Stimulated activated CD4-positive, alpha-beta T cell treated with anti-CD3 and anti-CD28 coated beads, Interleukin-4, amount 100 ng/mL, for 4 hours (primary cell): ENCODE measurements at places on chromosomes 5 and 9.

DNA sequence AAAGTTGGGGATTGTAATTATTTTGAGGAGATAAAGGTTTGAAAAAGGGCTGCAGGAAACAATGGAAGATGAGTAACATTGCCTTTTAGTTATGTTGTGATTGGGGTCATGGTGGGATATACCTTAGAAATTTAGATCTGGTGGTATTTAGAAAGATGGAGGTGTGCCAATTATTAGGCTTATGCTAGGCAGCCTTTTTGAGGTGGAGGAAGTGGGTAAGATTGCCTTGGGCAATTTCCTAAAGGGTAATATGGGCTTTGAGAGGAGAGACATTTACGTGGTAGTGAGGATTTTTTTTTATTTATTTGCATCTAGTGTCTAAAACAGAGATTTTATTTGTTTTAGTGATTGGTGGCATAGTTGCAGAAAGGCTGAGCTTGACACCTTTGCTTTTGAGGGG lies 10.5 kb downstream of the HSPA4 start:
- DNase-seq: no peak

GRCh38 chr9:36854751-36855150 lies 179.3 kb downstream of the PAX5 start:
- no peak for DNase-seq

DNA sequence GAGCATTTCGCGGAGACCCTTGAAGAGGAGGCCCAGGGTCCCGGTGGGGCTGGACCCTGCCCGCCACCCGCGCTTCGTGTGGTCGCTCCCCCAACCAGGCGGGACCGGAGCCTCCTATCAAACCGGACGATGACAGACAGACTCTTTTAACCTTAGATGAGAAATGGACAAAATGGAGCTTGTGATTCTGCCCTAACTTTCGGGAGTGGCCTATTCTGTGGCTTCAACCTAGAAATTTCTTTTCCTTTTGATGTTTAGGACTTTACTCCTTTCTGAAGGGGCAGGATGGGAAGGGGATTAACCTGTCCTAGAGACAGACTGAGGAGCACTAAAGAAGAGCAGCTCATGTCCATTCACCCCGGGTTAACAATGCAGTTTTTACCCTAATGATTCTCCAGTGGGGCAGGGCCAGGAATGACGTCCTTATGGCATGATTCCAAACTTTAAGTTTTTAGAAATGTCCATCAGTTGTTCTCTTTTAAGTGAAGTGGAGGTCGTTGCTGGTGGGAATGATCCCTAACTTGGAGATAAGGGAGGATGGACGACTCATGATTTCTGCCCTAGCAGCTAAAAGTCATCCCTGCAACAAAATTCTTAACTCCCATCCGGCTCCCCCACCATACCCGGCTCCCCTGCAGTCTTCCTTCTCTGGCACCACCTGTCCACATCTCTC lies 1.0 kb downstream of the NIPSNAP3A start:
- DNase-seq: no peak

DNA sequence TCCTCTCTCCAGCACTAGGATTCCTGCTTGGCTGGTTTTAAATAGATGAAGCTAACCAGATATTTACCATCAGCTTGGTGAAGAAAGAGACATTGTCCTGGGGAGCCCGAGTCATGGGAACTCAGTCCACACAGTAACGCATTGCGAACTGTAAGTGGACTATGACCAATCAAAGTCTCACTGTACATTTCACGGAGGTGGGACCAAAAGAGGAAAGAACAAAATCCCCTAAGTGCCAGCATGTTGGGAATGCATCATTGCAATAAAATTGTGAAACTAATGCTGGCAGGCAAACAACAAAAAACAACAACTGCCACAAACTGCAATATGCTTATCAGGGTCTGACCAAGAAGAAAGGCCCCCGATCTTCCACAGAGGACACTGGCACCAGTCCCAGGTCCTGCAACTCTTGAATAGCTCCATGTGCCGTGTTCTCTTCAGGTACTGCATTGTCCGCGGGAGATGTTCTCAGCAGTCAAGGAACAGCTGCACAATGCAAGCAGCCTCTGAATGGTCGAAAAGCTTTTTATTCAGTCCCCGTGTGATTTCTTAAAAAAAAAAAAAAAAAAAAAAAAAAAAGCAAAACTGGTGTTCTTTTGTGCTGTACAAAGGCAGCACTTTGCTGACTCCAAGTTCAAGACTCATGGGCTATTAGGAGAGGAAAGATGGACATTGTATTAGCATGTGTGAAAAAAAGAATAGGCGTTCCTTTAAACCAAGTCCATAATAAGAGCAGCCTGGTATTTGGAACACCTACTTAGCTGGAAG lies 38.1 kb downstream of the SEMA6A start:
- no peak for DNase-seq

- no peak for DNase-seq
Observed at GRCh38 chr5:139110526-139111168, 87.5 kb downstream of the SIL1 start.

DNA sequence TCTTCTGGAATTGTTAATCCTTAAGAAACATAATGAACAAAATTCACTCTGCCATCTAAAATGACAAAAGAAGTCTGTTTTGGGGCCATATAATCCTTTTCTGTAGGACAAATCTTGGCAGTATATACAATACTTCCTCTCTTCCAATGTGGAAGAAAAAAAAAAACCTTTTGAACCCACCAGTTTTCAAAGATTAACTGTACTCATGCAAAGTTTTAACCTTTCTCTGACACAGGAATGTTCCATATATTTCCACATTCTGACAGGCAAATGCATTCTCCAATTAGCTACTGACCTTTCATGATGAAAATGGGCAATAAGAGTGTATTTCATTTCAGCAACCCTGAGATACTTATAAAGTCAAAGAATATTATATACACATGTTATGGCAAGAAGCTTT lies 65.4 kb downstream of the RNF130 start:
- no peak for DNase-seq

DNA sequence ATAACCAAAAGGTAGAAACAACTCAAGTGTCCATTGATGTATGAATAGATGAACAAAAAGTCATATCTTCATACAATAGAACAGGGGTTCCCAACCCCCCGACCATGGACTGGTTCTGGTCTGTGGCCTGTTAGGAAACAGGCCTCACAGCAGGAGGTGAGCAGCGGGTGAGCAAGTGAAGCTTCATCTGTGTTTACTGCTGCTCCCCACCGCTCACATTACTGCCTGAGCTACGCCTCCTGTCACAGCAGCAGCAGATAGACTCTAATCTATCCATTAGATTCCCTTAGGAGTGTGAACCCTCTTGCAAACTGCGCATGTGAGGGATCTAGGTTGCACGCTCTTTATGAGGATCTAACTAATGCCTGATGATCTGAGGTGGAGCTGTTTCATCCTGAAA lies 478.0 kb downstream of the BRINP1 start:
- DNase-seq: no peak

GRCh38 chr9:88535226-88536022 lies 446 bp downstream of the NXNL2 start:
- peak; percentile 13 for DNase-seq

- no peak for DNase-seq
Observed at GRCh38 chr5:31656806-31657205, 17.9 kb downstream of the PDZD2 start.

DNA sequence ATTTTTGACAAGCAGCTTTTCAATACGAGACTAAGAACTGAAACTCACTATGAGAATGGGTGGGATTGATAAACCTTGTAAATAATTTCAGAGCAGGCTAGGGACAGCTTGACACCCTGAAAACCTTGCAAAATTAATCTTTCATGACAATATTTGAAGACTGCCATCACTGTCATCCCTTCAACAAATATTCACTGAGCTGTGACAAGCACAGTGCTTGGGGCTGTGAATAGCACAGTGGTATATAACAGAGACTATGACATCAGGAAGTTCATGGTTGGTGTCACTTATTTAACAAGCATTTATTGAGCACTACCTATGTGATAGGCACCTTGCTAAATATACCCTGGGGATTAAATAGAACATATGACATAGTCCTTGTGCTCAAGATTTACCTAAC lies 741.0 kb upstream of the RIOK2 start:
- DNase-seq: no peak

DNA sequence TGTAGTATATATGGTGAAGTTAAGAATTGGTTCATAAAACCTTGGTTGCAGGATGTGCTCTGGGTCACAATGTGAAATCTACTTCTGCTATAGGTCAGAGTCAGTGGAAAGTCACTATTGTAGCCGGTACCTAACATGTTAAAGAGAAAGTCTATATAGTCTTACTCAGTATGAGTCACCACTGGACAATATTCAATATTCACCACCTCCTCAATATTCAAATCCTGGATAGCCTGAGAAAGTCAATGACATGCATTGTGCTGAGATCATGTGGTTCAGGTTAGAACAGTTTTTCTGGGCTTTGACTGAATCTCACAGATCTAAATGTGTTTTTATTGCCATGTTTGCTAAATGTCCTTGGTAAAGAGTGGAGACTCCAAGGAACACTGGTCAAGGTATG lies 108.8 kb downstream of the HMHB1 start:
- no peak for DNase-seq

- no peak for DNase-seq
Observed at GRCh38 chr5:138910546-138911185, 35.5 kb upstream of the LRRTM2 start.

DNA sequence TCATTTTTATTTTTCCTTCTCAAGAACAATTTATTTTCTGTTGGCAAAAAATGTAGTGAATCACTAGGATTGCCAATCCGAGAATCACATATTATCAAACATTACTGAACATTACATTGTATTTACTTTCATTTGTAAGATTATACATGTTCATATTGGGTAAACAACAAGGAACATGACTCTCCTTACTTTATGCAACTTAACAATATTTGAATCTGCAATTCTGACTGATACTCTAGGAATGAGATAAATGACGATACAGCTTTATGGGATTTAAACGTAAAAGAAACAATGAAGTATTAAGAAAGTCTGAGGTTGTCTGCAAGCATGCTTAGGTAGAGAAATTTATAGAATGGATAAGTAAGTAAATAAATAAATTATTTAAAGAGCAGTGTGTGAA lies 2302.9 kb downstream of the MAT2B start:
- DNase-seq: no peak

- no peak for DNase-seq
Observed at GRCh38 chr9:40911647-40912046, 216.8 kb downstream of the FOXD4L6 start.

- no peak for DNase-seq
Observed at GRCh38 chr9:118992813-118993794, 376.1 kb downstream of the BRINP1 start.

DNA sequence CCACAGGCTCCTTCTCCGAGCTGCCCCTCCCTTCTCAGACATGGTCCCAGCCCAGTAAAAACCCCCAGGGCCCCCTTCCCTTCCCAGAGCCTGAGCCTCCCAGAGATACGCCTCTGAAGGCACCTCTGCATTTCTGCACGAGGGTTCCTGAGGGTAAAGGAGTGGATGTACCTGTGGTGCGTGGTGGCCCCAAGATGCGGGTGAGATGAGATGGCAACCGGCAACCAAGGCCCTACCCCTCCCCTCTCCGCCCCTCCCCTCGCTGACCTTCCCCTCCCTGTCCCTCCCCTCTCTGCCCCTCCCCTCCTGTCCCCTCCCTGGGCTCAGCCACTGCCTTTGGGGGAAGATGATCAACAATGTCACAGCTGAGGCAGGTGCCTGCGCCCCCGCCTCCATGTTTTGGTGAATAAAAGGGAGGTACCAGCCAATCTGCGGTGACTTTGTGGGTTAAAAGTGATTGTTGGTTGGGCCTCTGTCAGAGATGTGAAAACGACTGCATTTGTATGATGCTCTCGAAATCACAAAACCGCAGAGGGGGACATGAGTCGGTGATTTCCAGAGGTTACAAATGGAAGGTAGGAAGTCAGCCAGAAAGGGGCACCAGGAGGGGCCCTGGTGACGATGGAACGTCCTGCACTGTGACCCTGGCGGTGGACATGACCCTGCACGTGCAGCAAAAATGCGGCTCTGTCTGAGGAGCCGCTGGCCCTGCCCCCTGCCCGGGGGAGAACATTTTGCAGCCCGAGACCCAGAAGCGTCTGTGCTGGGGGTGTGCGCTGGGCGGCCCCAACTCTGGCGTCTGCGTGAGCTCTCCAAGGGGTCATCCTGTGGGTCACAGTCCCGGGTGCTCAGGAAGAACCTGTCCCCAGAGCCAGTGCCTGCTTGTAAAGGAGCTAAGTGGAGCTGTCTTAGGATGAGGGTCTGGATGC lies 3.7 kb downstream of the LCN9 start:
- no peak for DNase-seq

DNA sequence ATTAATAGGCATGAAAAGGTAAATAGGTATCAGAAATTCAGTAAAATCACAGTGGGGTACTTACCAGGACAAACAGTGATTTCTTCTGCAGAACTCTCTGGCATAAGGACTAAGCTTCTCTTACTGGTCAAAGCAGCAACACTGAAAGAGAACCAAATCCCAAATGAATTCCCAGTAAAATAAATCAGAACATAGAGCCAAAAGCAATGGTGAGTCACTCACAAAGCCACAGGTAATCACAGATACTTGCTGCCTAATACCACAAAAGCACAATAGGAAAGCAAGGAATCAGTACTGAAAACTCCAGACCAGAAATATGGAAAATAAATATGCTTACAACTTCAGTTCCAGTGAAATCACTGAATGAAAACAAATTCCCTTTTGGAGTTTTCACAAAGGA lies 50.7 kb downstream of the UIMC1 start:
- no peak for DNase-seq

DNA sequence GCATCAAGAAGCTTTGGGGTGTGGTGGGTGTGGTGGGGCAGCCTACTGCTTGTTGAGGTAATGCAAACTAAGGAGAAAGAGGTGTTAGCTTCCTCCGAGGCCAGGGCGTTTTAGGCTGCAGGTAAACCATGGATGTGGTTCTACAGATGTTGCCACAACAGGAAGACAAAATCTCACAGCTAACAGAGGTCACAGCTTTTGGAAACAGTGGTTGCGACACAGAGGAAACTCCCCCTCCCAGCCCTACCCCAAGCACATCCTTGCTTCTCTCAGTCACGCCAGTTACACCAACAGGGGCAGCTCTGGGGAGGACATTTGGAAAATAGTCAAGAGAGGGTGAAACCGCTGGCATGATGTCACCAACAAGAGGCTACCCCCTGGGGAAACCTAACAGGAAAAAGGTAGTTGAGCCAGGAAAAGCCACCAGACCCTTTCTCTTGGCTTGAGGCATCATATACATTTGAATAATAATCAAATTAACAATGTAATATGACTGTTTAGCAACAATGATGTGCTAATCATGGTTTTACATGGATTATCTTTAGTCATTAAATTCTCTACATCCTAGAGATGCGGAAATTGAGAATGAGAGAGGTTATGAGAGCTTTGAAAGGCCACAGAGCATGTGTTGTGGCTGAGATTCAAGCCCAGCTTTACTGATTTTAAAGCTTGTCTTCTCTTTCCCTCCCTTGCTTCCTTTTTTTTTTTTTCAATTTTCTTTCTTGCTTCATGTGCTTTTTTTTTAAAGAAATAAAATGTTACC lies 82.2 kb upstream of the IL12B start:
- DNase-seq: peak; percentile 50

DNA sequence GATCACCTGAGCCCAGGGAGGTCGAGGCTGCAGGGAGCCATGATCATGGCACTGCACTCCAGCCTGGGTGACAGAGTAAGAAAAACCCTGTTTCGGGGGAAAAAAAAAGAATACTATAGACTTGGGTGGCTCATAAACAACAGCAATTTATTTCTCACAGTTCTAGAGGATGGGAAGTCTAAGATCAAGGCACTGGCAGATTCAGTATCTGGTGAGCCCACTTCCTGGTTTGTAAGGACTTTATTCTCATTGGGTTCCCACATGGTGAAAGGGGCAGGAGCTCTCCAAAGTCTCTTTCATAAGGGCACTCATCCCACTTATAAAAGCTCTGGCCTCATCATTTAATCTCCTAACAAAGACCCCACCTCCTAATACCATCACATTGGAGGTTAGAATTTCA lies 8.7 kb downstream of the HINT1 start:
- DNase-seq: no peak
